MG63 (cell line): ENCODE measurements at places on chromosomes 7 and 10.

- DNase-seq = no peak
Observed at GRCh38 chr10:126937026-126937425, 31.8 kb downstream of the DOCK1 start.

DNA sequence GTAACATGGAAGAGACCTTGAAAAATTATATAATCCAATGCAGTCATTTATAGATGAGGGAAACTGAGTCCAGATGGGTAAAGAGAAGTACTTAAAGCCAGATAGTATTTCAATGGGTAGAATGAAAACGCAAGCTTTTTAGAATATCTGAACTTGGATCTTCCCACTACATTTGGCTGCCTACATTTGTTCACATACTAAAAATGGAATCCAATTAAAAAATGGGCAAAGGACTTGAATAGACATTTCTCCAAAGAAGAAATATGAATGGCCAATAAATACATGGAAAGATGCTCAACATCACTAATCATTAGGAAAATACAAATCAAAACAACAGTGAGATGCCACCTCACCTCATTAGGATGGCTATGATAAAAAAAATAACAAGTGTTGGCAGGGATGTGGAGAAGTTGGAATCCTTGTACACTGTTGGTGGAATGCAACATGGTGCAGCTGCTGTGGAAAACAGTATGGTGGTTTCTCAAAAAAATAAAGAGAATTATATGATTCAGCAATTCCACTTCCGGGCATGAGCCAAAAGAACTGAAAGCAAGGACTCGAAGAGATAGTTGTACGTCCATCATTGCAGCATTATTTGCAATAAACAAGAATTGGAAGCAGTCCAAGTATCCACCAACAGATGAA, 188.0 kb downstream of the FRMD4A start:
- no peak for DNase-seq

- no peak for DNase-seq
Observed at GRCh38 chr7:145269418-145270161, 433.7 kb upstream of the TPK1 start.

DNA sequence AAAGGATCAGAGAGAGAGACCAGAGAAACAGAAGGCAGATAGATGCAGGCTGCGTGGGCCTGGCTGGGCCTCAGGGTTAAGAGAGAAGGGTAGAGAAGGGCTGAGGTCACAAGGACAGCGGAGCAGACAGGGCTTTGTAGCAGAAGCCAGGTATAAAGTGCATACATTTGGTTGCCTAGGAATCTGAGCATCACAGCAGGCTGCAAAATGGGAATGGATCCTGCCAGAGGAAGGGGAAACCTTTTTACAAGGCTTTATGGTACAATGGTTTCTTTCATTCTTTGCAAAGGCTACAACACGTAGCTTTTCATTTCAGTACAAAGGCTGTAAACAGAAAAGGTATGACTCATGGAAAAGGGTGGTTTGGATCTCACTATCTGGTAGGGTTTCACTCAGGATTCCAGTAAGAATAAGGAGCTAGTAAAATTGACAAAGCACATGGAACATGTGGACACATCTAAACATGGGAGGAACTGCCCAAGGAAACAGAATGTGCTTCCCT, 275.1 kb downstream of the DOCK4 start:
- no peak for DNase-seq

GRCh38 chr10:33900596-33900995, 566.1 kb upstream of the NRP1 start:
- no peak for DNase-seq

DNA sequence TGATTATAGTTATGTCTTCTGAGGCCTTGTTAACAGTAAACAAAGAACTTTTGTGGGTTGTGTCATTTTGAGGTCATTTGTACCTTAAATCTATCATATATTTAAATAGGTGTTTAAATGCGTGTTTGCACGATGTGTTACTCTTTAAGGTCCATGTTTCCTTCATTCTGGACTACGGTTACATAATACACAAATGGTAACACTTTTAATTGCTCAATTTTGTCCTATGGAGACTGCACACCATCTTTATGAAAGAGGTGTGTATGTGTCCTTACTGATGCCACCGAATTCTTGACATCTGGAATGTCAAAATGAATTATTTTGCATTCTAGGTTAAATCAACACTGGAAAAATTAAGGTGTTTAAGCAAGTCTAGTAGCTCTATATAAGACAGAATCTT, 1.7 kb downstream of the PALS2 start:
- no peak for DNase-seq

- DNase-seq = peak; percentile 61
Observed at GRCh38 chr10:17059197-17059688, 70.4 kb downstream of the CUBN start.

GRCh38 chr10:3861795-3862194, 76.8 kb upstream of the KLF6 start:
- no peak for DNase-seq

GRCh38 chr7:101589052-101589451, 40.0 kb downstream of the MYL10 start:
- DNase-seq = no peak
